ENCODE measurements at places on chromosomes 7 and 10. TPM values are rescaled to one million over a fixed set of nuclear protein-coding genes. Genes with fewer than 3 reads are reported as not detected.

Gene ADIRF
- total RNA-seq: not detected

GRCh38 chr7:157739031-157739430 is 402.2 kb downstream of the DNAJB6 start:
- peaks cover 5% of the 10 kb centered on the region for H3K27me3 ChIP-seq
- no peaks in the 10 kb centered on the region for H3K4me1 ChIP-seq
- no peak overlapping the region for H3K27ac ChIP-seq
- no peak overlapping the region for H3K4me3 ChIP-seq
- H3K36me3 ChIP-seq: no peaks in the 10 kb centered on the region
- DNase-seq: no peak

Gene PRF1
- total RNA-seq: 113 TPM

GRCh38 chr7:111730476-111731300 is 168.4 kb upstream of the IMMP2L start:
- H3K27me3 ChIP-seq: peaks cover 1% of the 10 kb centered on the region
- no peak overlapping the region for H3K27ac ChIP-seq
- no peak overlapping the region for H3K4me3 ChIP-seq
- H3K4me1 ChIP-seq: no peaks in the 10 kb centered on the region
- no peaks in the 10 kb centered on the region for H3K36me3 ChIP-seq

DNA sequence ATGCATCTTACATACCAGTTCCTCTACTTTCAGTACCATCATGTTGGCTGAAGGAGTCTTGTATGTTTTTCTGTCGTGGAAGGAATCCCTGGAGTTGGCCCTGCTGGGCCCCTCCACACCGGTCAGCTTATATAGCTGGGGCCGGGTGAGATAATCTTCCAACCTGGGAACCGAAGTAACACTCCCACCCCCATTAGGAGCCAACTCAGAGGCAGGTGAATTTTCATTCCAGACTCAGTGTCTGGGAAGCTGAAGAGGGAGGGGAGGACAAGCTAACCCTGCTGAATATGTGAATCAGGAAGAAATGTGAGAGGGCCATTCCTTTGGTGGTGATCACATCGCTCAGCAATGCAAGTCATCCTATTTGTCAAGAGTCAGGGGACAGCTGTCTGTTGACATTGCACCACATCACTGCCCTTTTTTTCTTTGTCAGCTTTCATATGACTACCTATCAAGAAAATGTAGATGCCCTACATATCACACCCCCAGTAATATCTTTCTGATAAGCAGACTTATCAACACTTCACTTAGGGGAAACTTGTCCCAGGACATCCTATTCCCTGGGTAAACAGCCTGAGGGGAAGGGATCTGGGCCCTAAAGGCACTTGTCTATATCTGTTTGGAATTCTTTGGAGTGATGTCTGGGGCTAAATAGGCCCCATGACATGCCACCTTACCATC is at the start of gene ANKRD1:
ANKRD1 (minus strand) TSS at position 102 of the 681 bp plus-strand sequence; CDS start at position 42, 60 bp downstream.
- peaks cover 3% of the 10 kb centered on the region for H3K27me3 ChIP-seq
- no peaks in the 10 kb centered on the region for H3K4me1 ChIP-seq
- no peak within 1 kb of the TSS for H3K4me3 ChIP-seq
- no peaks in the 10 kb centered on the region for H3K36me3 ChIP-seq
- DNase-seq: no peak

DNA sequence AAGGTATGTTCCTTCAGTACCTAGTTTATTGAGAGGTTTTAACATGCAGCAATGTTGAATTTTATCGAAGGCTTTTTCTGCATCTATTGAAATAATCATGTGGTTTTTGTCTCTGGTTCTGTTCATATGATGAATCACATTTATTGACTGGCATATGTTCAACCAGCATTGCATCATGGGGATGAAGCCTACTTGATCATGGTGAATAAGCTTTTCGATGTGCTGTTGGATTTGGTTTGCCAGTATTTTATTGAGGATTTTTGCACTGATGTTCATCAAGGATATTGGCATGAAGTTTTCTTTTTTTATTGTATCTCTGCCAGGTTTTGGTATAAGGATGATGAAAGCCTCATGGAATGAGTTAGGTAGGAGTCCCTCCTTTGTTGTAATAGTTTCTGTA is 204.0 kb upstream of the GNAI1 start:
- H3K27ac ChIP-seq: no peak overlapping the region
- no peaks in the 10 kb centered on the region for H3K36me3 ChIP-seq
- peaks cover 2% of the 10 kb centered on the region for H3K4me1 ChIP-seq
- H3K4me3 ChIP-seq: no peak overlapping the region
- H3K27me3 ChIP-seq: no peaks in the 10 kb centered on the region
- no peak for DNase-seq

DNA sequence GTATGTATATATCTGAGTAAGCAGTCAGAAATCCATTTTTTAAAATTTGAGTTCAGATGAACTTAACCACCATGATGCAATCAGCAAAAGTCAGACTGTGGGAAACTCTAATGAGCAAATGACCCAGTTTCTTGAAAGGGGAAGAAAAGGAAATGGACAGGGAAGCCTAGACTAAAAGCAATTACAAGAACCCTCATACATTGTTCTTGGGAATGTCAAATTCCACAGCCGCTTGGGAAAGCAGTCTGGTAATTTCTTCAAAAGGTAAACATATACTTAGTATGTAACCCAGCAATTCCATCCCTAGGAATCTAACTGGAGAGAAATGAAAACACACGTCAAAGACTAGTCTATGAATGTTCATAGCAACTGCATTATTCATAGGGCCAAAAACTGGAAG is 16.4 kb upstream of the FOXK1 start:
- peak overlapping the region; percentile 20 for H3K27ac ChIP-seq
- no peak overlapping the region for H3K4me3 ChIP-seq
- H3K36me3 ChIP-seq: no peaks in the 10 kb centered on the region
- peaks cover 2% of the 10 kb centered on the region for H3K27me3 ChIP-seq
- DNase-seq: no peak
- H3K4me1 ChIP-seq: peaks cover 18% of the 10 kb centered on the region

Gene BMPER
- not detected for total RNA-seq

Gene NANOS1
- total RNA-seq: not detected

GRCh38 chr10:69446650-69447151 is 4.6 kb upstream of the TSPAN15 start:
- DNase-seq: no peak
- no peak overlapping the region for H3K27ac ChIP-seq
- H3K4me1 ChIP-seq: peaks cover 4% of the 10 kb centered on the region
- H3K36me3 ChIP-seq: no peaks in the 10 kb centered on the region
